T1000 (cell line): ENCODE measurements at places on chromosomes 3 and 15.

- DNase-seq = no peak
Measured at GRCh38 chr15:66065325-66065724, 188.2 kb downstream of the MEGF11 start.

DNA sequence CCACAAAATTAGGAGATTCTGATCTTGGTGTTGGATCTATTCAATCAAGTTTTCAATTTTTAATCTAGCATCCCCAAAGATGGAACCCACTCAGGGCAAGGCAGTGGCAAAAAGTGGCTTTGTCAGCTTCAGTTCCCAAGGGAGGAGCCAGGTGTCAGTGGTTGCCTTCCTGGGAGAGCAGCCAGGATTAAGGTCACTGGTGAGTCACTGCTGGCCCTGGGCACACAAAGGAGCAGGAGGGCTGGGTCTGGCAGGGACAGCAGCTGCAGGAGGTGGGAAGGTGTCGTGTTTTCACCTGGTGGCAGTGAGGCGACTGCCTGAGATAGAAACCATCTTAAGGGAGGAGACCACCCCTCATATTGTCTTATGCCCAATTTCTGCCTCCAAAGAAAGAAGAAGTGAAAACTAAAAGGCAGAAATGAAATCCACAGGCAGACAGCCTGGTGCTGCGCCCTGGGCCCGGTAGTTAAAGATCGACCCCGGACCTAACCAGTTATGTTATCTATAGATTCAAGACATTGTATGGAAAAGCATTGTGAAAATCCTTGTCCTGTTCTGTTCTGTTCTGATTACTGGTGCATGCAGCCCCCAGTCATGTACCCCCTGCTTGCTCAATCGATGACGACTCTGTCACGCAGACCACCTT, 5.9 kb upstream of the KLHL25 start:
- peak; percentile 43 for DNase-seq

DNA sequence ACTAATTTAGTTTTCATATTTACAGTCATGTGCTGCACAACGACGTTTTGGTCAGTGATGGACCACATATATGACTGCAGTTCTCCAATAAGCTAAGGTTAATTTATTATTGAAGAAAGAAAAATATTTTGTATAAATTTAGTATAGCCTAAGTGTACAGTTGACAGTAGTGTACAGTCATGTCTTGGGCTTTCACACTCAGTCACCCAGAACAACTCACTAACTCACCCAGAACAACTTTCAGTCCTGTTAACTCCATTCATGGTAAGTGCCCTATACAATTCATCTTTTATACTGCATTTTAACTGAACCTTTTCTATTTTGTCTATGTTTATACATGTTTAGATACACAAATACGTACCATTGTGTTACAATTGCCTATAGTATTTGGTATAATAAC, 3.8 kb upstream of the GABRR3 start:
- no peak for DNase-seq

DNA sequence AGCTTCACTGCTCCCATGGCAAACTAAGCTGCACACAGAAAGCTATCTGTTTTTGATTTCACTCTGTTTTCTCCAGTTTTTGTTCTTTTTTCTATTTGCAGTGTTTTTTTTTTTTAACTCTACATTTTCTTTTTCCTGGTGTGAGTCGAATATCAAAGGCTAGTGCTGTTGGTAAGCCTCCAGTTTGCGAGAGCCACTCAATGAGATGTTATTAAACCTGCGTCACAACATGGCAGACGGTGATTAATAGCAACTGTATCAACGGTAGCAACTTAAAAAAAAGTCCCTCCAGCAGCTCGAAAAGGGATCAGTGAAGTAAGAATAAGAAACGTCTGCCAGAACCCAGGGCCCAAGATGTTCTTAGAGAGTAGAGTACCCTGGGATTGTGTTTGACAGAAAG, 84.1 kb downstream of the MEIS2 start:
- no peak for DNase-seq

GRCh38 chr15:38049891-38050290, 115.5 kb downstream of the TMCO5A start:
- no peak for DNase-seq

DNA sequence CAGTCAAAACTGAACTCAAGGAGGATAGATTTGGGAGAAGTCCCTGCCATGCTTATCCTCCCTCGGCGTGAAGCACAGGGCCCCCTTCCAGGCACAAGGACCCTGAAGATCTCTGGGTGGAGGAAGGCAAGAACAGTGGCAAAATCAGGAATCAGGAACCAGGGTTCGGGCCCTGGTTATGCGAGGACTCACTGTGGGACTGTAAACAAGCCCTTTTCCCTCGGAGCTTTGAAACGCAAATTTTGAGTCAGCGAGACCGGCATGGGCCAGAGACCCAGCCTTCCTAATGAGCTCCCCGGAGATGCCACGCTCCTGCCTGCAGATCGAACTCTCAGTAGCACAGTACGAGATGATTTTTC, 70.1 kb downstream of the SLC12A8 start:
- DNase-seq = no peak

DNA sequence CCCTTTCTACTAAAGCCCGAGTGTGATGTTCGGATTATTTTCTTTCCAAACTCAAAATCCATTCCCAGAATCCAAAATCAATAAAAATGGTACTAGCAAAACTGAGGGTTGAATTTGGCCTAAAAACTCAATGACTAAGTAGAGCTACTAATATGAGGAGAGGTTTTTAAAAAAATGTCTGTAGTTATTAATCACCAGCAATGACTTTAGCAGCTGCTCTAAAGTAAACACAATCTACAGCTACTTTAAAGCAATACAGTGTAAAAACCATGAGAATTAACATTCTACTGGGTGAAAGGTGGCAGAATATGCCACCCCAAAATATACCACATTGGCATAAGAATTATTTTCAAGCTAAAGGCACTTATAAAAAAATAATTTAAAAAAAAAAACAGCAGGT, 23.5 kb downstream of the FHIT start:
- no peak for DNase-seq

GRCh38 chr3:146550743-146551510, 6.5 kb upstream of the PLSCR1 start:
- no peak for DNase-seq

GRCh38 chr3:41882956-41883355, 78.9 kb downstream of the ULK4 start:
- no peak for DNase-seq

DNA sequence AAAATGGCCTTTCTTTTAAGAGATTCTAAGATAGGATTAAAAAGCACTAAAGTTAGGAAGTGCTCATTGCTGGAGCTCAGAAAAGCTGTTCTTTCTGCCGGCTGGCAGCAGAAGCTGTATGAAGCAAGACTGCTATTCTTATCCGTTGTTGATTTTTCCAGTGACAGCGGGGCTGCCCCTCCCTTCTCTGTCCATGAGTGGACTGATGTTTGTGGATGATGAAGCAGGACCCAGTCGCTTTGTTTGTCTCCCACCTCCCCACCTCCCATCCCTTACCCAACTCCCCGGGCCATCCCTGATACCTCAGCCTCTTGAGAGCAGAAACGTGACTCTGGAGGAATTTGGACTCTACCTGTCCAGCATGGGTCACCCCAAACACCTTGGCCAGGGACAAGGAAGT, 10.3 kb upstream of the MUSTN1 start:
- no peak for DNase-seq

DNA sequence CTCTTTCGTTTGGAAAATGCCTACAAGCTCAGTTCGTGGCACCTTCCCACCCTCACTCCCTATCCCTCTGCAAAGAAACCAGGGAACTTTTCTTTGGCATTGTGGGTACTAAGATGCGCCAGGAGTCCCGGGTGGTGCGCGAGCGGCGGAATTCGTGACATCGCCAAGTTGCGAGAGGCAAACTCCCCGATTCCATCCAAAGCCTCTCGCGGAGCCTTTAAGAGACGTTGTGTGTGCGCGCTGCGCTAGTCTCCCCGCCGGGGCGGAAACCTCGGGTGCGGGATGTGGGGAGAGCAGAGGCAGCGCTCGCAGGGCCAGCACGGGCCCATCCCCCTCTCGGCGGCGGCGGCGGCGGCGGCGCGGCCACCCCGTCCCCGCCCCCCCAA, 443 bp upstream of the NR2F2 start:
- peak; percentile 77 for DNase-seq

- peak; percentile 84 for DNase-seq
Measured at GRCh38 chr3:10366651-10367101, 45.8 kb upstream of the SEC13 start.

GRCh38 chr3:7506606-7507180, 645.8 kb downstream of the GRM7 start:
- no peak for DNase-seq

DNA sequence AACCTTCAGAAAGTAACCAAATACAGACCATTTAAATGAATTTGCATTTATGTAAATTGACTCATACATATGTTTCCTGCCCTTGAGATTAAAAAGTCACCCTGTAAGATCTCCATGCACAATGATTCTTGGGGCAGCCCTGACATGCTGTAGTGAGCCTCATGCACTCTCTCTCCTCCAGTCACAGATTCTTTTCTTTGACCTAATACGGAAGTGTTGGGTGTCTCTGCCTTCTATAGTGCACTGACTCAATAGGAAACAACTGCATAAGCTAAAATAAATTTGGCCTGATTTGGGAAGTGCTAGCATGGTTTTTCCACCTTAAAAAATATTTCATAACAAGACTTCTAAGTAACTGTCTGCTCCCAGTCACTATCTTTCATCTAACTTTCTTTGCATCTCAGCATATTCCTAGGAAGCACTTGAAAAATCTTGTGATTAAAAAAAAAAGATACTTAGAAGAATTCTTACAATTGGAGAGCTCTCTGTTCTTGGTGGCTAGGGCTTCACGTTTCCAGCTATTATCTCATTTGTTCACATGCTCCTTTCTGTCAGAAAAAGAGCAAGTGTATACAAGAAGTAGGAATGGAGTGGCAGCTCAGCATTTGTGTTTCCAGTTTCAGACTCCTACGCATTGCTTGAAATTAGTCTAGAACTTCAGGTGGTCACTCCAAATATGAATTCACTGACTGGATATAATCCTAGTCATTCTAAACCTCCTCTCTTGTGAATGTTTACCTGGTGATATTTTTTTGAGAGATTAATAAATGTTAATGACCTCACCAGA, 207.9 kb upstream of the COL8A1 start:
- no peak for DNase-seq

DNA sequence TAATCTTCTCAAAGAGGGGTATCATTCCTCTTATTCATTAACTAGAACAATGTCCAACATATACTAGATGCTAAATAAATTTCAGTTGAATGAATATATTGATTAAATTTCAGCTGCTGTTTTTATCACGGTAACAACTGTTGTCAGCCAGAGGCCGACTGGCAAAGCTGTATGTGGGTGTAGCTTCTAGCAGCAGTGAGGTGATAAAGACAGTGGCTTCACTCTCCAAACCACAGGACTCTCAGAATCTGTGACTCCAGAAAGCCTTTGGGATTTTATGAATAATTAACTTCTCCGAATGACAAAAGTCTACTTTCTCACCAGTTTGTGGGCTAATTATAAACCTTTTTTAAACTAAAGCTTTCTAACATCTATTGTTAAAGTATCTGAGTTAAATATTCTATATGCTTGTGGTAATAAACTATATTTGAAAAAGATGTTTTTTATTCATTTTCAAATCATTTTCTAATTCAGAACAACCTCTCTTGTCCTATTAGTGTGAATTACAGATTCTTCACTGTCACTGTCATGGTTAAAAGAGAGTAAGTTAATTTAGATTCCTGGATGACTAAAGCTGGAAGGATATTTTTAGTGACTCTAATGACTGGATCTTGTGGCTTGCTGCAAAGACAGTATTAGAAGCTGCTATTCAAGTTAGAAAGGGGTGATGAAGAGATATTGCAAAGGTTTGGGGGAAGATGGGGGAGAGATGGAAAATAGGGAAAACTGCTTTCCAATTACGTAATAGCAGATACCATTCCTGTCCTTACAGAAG, 796.4 kb upstream of the ARPP21 start:
- DNase-seq = no peak

- DNase-seq = peak; percentile 58
Measured at GRCh38 chr3:72891053-72891855, 3.4 kb downstream of the GXYLT2 start.

- no peak for DNase-seq
Measured at GRCh38 chr15:31302778-31303725, 23.6 kb upstream of the KLF13 start.

- no peak for DNase-seq
Measured at GRCh38 chr3:13214847-13215472, 141.7 kb upstream of the IQSEC1 start.

DNA sequence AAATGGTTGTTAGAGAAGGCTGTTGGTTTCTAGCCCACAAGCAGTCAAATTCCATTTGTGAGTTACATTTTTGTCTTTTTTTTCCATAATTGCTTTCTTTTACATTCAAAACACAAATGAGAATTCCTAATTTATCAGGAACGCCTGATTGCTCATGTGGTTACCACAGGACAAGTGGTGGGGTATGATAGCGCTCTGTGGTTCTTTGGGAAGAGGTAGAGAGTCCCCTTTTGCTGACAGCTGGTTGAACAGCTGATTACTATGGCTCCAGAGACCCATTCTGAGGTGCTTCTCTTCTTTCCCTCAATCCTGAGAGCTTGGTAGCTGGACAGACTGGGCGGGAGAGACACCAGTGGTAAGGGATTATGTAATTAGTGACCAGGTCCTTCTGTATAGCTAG, 24.4 kb downstream of the CNOT10 start:
- DNase-seq = no peak

GRCh38 chr3:150020527-150020926, 49.8 kb upstream of the PFN2 start:
- DNase-seq = peak; percentile 7
